ENCODE measurements at places on chromosomes 1 and 21.
A peak's percentile ranks its signal among the peaks of the same experiment; 100 is the strongest.

DNA sequence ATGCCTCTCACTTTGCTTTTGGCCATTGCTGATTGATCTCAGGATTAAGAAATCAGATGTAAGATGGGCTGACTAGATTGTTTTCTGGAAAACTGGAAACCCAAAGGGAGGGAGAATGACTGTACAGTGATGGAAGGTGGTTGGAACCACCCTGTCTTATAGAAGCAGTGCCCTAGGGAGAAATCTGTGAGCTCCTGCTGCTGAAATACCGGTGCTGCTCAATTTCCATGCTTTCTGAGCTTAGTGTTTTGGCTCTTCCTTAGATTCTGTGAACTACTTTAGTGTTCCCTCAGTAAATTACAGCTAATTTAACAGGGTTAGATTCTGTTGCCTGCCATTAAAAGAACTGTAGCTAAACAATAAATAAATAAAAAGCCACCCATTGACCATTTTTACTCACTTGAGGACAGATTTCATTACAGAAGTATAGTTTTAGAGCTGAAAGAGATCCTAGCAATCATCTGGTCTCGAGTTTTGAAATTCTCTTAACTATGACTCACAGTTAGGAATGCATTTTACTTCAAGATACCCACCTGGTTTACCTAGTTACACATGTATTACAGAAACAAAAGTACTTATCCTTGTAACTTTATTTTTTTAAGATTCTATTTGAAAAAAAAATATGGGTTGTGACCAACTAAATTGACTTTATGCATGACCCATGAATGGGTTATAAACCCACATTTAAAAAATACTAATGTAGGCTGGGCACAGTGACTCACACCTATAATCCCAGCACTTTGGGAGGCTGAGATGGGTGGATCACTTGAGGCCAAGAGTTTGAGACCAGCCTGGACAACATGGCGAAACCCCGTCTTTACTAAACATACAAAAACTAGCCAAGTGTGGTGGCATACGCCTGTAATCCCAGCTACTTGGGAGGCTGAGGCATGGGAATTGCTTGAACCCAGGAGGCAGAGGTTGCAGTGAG is 33.2 kb downstream of the CAMSAP2 start:
- DNase-seq = no peak

- DNase-seq = no peak
These were observed 76.8 kb upstream of the COL24A1 start for GRCh38 chr1:86233403-86233802.

DNA sequence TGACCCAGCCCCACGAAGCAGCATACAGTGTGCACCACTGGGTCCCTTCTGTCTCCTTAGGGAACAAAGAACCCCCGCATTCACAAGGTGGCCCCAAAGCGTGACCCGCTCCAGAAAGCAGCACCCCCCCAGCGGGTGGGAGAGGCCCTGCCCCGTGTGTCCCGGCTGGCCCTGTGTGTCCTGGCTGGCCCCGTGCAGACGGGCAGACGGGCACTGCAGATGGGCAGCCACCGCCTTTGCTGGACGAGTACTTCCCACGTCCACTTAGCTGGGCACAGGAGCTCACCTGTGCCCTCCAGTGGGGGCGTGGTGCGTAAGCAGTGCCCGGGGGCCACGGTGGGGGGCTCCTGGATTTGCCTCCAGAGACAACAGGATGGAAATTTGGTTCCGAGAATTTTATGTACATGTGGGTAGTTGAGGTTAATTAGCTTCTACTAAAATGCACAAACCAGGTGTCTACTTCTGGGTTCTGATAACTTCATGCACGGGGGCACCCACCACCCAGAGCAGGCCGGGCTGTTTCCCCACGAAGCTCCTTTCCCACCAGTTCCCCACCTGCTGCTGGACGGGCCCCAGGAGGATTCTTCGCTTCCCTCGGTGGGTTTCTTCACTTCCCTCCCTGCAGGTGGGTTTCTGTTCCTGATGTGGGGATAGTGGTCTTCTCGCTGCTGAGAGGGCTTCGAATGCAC is 33.2 kb upstream of the SLC19A1 start:
- peak; percentile 21 for DNase-seq

- DNase-seq = peak; percentile 74
These were observed at the start of gene PTGER3 for GRCh38 chr1:71047635-71048607. TSS of gene PTGER3 (minus strand) at chr1:71047816. CDS start at chr1:71047577, 239 bp downstream.

DNA sequence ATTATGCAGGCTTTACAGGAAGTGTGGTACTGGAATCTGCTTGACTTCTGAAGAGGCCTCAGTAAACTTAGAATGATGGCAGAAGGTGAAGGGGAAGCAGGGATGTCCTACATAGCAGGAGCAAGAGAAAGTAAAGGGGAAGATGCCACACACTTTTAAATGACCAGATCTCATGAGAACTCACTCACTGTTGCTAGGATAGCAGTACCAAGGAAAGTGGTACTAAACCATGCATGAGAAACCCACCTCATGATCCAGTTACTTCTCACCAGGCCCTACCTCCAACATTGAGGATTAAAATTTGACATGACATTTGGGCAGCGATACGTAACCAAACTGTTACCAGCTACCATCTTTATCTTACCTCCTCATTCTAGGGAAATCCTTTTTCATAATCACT is 9.6 kb downstream of the DHX9 start:
- DNase-seq = no peak

DNA sequence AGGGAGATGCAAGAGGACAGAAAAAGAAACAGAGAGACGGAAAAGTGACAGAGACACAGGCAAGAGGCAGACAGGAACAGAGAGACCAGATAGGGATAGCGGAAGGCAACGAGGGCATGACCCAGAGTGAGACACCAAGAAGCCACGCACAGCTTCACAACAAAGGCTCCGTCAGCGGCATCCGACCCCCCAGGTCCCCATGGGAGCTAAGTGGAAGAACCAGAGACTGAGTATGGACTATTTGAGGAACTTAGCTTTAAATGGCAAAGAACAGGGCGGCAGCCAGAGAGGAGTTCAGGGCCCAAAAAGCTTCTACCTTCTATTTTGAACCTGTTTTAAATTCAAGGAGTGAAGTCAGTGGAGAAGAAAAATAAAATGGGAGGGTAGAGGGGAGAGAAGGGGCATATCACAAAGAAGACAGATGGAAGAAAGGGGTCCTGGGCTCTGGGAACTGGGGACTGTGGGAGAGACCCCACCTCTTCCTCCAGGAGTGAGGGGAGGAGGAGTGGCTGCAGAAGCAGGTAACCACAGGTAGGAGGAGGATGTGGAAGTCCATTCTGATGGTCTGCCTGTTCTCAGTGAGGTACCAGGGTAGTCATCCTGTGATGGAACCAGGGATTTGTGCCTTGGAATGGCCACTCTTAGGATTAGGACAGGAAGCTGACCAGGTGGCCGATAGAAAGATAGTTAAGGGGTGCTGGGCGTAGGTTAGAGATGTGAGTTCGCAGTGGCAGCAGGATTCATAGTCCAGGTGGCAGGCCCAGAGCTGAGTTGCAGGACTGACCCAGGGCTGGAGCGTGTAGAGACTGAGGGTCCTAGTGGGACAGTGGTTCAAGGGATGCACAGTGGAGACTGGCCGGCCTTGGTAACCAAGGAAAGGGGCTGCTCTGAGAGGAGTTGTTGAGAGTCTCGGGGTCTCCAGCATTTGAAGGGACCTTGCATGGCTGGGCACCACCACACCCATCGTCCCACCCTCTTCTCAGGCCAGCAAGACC is 37.7 kb downstream of the CSMD2 start:
- no peak for DNase-seq

- no peak for DNase-seq
These were observed 14.9 kb downstream of the APCS start for GRCh38 chr1:159602501-159602999.

GRCh38 chr1:103761896-103762295 is 12.2 kb downstream of the AMY1C start:
- DNase-seq = no peak

- peak; percentile 36 for DNase-seq
These were observed 26.2 kb upstream of the DYNLT5 start for GRCh38 chr1:66725885-66726665.

DNA sequence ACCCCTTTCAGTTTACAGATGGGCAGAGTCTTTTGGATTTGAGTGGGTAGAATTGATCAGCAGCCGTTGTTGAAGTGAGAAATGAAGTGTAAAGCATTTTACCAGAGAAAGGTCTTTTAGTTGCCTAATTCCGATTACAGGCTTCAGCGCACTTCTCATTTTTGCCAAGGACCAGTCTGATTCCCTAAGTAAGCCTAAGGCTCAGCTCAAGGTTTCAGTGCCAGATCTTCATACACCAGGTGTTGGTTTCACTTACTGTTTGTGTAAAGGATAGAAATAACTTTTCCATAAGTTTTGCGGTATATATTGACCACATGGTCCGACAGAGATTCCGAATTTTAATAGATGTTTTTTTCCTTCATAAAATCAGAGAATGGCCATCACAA is 83.9 kb upstream of the BMP8A start:
- no peak for DNase-seq

Data from activated naive CD8-positive, alpha-beta T cell treated with anti-CD3 and anti-CD28 coated beads, Interleukin-2, amount 10 ng/mL, durations not matched to agents 7 days and 5 days (primary cell).